ELF-1 (cell line): ENCODE measurements at places on chromosomes 16 and 17.

DNA sequence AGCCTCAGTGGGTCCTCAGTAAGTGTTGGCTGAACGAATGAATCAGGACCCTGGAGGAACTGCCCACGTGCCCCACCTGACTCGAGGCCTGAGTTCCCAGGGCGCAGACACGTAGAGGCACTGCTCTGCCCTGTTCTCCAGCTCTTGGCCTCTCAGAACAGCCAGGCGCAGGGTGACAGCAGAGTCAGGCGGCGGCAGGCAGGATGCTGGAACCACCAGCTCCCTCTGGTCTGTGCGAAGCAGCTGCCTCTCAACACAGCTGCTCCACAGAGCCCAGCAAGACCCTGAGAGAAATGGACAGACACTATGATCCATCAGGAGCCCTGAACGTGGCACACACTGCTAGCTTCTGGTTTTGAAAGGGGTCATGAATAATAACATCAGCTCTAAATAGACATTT is 53.1 kb upstream of the BCO1 start:
- no peak for DNase-seq

GRCh38 chr17:57132663-57133062 is 47.6 kb downstream of the AKAP1 start:
- no peak for DNase-seq

GRCh38 chr16:51450376-51450775 is 299.3 kb upstream of the SALL1 start:
- no peak for DNase-seq

GRCh38 chr16:56451753-56452689 is 667 bp downstream of the OGFOD1 start:
- peak; percentile 47 for DNase-seq

DNA sequence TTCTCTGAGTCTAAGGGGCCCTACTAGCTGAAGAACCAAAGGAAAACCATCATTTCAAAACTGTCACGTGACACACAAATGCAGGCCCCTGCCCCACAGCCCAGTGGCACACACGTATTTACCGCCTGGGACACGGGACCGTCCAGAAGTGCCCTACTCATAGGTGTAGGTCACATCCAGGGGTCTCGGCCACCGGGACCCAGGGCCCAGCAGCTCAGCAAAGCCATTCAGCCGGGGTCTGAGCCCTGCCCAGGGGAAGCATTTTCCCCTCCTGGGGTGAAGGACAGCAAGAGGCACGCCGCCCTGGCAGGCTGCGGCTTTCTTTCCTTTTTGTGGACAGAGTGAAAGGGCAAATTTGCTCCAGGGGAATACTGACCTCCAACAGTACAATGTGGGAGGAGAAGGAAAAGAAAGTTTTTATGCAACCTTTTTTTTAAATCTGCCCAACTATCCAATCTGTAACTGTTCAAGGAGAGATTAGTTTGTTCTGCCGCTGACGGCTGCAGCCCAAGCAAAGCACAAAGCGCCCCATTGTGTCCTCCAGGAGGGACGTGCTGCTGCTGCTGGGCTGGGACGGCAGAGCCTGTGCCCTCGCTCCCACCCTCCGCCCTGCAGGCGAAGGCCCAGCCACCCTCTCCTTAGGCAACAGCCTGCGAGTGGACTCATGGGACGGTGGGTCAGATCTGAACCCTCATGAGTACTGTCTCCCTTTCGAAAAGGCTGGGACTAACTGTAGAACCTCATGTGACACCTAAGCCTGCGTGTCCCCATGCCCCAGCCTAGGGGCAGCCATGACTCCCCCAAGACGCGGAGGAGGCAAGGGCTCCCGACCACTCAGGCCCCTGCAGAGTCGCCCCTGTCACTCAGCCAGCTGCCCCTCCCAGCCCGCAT is 21.3 kb downstream of the SLC7A5 start:
- DNase-seq = no peak

DNA sequence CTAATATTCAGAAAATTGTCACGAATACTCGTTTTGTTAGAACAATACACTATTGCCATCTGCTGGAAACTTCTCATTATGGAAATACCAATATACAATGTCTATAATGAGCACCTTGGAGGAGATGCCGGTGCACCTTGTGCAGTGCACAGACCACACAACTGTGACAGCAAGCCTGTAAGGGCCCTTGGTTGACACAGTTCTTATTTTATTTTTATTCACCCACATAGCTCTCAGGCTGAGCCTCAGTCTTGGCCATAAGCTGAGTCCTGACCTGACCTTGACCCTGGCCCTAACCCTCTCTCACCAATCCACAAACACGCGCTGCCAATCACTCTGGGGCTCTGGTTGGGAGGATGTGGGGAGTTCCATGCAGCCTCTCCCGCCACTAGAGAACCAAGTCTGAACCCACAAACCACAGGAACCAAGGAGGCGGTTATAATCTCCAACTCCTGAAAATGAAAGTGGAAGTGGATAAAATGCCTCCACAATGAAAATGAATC is 7.6 kb downstream of the AIPL1 start:
- DNase-seq = no peak

DNA sequence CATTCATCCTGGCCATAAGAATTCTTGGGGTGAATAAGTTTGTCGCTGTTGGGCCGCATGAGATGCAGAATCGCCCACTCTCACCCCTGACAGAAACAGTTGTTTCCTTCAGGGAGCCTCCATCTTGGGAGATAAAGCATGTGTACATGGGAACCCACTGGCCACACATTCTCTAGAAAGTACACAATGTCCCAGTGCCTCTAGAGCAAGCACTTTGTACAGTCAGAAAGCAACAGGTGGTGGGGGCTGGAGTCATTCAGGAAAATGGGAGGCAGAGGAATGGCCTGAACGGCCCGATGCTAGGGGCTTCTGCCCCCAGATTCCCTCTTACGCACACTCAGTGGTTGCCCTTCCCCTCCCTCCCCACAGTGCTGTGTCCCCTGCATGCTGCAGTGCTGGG is 16.1 kb downstream of the ACE start:
- no peak for DNase-seq

DNA sequence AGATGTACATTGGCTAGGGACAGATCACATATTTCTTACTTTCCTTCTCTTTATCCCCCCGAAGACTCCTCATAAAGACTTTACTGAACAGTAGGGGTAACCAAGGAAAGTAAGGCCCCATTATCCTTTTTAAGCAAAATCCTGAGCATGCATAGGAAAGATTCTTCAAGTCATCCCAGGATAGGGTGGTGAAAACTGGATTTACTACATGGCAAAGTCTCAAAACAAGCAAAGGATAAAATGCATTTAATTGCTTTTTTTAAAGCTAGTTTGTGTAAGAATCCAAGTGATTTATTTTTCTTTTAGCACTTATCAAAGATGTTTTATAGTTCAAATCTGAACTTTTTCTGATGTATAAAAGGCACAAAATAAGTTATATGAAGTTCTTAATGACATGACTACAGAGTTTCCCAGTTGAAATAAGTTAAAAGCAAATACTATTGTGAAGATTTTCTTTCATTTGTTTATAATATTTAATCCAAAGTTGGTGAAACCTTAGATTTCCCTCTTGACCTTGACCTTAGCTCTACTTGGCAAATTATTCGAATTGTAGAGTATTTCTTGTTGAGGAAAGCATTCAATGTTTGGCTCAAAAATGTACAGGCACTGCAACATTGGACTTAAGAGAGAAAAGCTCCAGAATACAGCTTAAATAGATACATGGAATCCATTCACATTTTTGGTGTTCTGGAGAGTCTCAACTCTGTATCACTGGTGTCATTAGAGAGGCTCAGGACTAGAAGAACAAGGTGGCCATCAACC is 104.3 kb downstream of the ABCA8 start:
- no peak for DNase-seq

DNA sequence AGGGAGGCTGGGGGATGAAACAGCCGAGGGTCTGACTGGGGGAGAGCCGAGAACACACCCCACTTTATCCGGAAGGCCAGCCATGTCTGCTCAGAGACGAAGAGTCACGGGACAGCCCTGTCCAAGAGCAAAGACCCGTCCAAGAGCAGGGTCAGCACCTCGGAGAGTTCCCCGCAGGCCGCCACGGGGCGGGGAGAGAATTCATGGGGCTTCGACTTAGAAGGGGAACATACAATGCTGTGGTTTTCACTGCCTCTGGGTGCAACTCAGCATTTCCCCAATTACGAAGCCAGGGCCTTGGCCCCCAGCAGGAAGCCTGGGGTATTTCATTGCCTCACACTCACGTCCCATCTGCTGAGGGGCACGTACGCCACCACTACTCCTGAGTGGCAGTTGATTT is 59.3 kb downstream of the JPH3 start:
- DNase-seq = peak; percentile 84

DNA sequence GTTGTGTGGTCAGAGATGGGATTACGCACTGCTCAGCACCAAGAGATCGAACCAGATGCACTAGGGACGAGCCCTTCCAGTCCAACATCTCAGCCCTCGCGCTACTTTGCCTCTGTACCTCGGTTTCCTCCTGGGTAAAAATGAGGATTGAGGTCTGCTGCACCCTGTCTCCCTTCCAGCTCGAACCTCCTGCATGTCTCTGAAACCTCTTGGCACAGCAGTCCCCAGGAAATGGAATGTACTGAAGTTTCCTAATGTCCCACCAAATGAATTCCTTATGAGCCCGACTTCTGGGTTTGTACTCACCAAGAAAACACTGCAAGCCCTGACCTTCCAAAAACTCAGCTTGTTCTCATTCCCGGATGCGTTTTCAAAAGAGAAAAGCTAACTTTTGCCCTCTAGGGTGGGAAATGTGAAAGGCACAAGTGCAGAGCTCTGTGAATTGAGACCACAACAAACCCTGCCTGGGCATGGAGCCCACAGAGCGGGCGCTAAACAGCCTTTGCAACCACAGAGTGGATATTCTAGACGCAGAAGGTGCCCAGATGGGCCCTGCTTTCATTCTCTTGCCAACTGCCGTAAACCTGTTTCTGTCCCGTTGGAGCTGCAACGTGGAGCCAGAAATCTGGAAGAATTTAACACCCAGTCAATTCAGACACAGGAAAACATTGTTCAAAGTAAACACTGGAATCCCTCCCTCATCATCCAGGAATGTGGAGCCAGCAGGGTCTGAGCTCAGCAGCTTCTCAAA is 10.3 kb downstream of the CDRT4 start:
- DNase-seq = peak; percentile 27

- peak; percentile 78 for DNase-seq
These were observed 14.8 kb downstream of the PDP2 start for GRCh38 chr16:66894948-66895688.

- peak; percentile 28 for DNase-seq
These were observed 2.4 kb downstream of the JPT1 start for GRCh38 chr17:75151930-75152329.

- DNase-seq = peak; percentile 76
These were observed 218.3 kb downstream of the SOX9 start for GRCh38 chr17:72338847-72339790.

GRCh38 chr17:17824119-17824782 is 12.5 kb downstream of the SREBF1 start:
- DNase-seq = no peak

DNA sequence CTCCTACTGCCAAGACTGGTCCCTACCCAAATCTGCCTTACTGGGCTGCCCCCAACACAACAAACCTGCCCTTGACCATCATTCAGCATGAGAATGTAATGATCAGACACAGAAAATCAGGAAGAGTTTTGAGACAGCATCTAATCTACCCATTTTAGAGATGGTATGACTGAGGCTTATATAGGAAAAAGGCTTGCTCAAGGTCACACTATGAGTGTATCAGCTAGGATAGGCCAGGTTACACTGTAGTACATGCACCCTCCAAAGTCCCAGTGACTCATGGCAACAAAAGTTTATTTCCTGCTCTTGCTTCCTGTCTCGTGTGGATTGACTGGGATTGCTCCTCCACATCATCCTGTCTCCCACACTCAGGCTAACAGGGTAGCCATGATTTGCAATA is 27.9 kb downstream of the NLRC5 start:
- DNase-seq = no peak

DNA sequence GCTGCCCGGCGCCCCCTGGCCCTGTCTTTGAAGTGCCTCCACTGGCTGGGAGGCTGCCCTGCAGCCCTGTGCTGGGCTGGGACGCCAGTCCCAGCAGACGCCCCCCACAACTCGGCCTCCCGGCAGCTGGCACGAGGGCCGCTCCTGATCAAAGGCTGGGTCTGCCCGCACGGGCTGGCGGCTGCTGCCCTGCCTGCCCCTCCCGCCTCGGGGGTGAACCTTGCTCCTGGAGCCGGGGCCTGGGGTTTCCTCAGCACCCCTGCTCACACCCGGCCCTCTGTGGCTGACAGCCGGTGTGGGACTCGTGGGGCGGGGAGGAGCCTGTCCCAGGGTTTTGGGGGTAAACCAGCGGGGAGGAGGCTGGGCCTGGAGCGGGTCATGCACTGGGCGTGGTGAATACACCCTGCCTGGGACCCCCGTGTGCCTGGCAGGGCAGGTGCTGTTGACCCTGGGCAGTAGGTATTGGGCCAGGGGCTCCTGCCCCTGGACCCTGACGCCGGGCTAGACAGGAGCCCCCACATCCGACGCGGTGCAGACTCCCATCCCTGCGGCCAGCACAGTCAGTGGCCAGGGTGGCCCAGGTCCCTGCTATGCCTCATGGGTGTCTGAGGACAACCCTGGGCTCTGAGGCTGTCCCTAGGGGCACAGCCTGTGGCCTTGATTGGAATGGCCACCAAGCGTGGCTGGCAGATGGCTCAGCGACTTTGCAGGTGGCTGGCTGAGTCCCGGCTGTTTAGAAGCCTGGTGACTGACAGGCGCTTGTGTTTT is 21.7 kb downstream of the CENPX start:
- DNase-seq = peak; percentile 59

GRCh38 chr17:41976142-41976768 is 9.7 kb downstream of the CNP start:
- no peak for DNase-seq

- DNase-seq = peak; percentile 60
These were observed 870 bp upstream of the ITGA3 start for GRCh38 chr17:50055055-50055425.
